ENCODE measurements at places on chromosomes 2 and 18.
A peak's percentile ranks its signal among the peaks of the same experiment; 100 is the strongest.

- DNase-seq, result no peak
Observed at GRCh38 chr18:67151366-67151765, 365.2 kb downstream of the DSEL start.

DNA sequence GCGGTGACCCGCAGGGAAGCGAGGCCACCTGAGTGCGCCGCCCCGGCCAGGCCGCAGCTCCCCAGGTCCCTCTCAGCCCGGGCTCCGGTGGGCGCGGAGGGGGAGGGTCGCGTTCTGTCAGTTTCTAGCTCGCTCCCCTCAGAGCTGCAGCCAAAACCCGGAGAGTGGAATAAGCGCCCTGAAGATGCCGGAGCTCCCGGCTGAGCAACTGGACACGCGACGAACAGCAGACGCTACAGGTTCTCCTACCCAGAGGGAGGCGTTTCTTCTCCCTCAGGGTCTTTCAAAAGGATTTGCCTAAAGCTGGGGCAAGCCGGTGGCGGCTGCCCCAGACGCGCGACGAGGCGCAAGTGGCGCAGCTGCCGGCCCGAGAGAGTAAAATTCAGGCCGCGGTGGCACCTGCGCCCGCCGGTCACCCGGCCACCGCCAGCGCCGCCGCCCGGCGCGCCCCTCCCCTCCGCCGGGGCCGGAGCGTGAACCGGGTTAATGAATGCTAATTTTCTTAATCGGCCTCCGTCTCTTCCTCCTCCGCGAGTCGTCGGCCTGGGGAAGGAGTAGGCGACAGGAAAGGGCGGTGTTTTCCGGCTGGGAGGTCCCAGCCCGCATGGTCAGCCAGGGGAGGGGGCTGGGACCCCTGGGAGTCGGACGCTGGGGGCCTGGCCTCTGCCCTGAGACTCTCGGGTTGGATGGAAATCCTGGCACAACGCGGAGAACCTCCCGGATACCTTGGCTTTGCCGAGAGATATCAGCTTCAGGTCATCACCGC lies 845 bp upstream of the CDC42EP3 start:
- peak; percentile 72 for DNase-seq

- DNase-seq, result no peak
Observed at GRCh38 chr2:796141-796985, 119.2 kb upstream of the TMEM18 start.

- no peak for DNase-seq
Observed at GRCh38 chr2:88729061-88729745, 37.7 kb downstream of the RPIA start.

GRCh38 chr2:169363560-169364150 lies 1.3 kb upstream of the LRP2 start:
- no peak for DNase-seq

DNA sequence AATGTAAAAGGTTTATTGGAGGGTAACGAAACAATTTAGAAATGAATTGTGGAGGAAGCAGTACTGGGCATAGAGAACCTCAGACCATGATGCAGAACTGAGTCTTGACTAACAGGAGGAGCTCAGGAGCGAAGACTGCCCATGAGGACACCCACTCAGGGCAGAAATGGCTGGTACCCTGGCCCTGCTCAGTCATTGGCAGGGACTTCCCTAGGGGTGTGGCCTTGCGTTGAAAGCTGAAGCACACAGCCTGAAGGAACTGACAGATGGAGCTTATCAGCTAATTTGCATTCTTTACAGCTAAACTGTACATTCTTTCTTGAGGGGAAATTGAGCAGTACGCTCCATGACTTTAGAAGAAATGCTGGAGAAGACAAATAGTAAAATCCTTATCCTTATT lies 57.1 kb downstream of the PDK1 start:
- no peak for DNase-seq

DNA sequence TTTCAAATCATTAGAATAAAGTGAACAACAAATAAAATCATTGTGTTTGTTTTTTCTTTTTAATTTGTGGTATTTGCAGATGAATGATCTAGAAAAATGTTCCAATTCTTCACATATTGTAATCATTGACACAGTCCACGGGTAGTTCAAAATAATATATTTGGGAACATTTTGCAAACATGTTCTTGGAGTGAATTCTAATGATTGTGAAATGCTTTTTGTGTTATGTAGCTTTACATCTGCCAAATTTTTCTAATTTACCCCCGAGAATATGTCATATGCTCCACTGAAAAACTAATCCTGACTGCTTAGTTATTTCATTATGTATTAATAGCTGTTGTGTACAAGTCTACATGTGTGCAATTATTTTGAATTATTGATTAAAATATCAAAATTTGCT lies 1468.4 kb upstream of the NXPH2 start:
- no peak for DNase-seq

DNA sequence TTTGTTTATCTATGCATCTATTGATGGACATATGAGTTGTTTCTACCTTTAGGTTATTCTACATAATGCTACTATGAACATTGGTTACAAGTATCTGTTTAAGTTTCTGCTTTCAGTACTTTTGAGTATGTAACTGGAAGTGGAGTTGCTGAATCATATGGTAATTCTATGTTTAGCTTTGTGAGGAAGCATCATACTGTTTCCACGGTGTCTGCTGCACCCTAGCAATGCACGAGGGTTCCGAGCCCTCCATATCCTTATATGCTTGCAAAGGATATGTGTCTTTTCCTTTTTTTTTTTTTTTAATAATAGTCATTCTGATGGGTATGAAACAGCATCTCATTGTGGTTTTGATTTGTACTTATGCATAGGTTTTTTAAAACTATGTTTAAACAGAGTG lies 83.7 kb downstream of the FMNL2 start:
- DNase-seq, result no peak

DNA sequence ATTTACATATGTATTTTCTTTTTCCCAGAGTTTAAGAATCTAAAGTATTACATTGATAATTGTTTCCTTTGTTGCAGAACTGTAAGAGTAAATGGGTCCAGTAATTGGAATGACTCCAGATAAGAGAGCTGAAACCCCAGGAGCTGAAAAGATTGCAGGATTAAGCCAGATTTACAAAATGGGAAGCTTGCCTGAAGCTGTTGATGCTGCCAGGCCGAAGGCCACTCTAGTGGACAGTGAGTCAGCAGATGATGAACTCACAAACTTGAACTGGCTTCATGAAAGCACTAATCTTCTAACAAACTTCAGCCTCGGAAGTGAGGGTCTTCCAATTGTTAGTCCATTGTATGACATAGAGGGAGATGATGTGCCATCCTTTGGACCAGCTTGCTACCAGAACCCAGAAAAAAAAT lies 183.8 kb upstream of the STON1 start:
- DNase-seq, result no peak

DNA sequence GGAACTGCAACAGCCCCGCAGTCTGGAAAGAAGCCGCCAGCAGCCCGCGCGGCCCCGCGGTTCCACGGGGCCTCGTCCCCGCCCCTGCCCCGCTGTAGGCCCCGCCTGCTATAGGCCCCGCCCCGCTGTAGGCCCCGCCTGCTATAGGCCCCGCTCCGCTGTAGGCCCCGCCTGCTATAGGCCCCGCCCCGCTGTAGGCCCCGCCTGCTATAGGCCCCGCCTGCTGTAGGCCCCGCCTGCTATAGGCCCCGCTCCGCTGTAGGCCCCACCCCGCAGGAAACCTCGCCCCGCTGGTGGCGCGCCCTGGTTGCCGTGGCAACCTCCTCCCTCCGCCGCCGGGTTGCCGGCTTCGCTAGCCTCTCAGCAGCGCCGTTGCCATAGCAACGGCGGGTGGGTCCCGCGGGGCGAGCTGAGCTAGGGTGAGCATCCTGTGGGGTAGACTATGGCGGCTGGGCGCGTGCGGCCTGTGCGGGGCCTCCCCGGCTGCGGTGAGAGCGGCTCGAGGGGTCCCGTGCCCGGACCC lies 12.2 kb upstream of the KIF1A start:
- peak; percentile 75 for DNase-seq

DNA sequence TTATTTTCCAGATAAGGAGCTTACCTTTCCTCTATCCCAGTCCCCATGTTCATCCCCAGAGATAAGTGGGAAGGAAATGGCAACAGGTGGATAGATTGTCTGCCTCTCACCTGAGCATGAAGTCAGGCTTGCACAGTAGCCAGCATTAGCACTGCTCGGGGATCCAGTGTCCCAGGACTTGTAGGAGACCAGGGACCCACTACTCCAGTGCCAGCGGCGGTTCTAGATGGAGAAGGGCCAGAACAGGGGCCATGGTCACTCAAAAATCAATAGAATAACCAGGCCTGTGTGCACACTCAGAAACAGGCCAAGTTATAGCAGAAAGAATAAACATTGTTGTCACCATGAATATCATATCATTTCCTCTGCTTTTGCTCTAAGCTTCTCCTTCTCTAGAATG lies 2.4 kb downstream of the REG1B start:
- no peak for DNase-seq

GRCh38 chr2:179460181-179460929 lies 195.7 kb upstream of the SESTD1 start:
- DNase-seq, result peak; percentile 31

All from LoVo (cell line).